ENCODE measurements at places on chromosomes 11 and 22. TPM values are rescaled to one million over a fixed set of nuclear protein-coding genes. Genes with fewer than 3 reads are reported as not detected.
A peak's percentile ranks its signal among the peaks of the same experiment; 100 is the strongest.

DNA sequence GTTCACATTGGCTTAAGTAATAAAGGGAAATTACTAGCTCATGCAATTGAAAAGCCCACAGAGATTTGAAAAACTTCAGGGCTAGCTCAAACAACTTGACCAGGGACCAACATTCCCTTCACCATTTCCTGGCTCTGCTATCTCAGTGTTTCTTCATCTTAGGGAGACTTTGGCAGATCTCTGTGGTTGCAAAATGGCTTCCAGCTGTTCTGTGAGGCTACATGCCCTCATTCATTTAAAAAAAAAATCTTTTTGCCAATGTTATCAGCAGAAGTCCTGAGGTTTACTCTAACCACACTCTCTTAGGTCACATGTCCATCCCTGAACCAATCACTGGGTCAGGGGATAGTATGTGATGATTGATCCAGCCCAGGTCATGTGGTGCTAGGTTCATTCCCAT is 13.9 kb upstream of the RASSF10 start:
- H3K4me1 ChIP-seq, result no peaks in the 10 kb centered on the region
- H3K27me3 ChIP-seq, result no peaks in the 10 kb centered on the region
- no peaks in the 10 kb centered on the region for H3K36me3 ChIP-seq
- H3K4me3 ChIP-seq, result no peak overlapping the region

GRCh38 chr11:122209619-122210366 is 93.8 kb upstream of the BLID start:
- H3K27me3 ChIP-seq, result no peaks in the 10 kb centered on the region
- peak; percentile 96 for DNase-seq
- H3K27ac ChIP-seq, result peak overlapping the region; percentile 51
- no peaks in the 10 kb centered on the region for H3K36me3 ChIP-seq
- no peak overlapping the region for H3K4me3 ChIP-seq

Gene CYB5R2
- 17.2 TPM for total RNA-seq

DNA sequence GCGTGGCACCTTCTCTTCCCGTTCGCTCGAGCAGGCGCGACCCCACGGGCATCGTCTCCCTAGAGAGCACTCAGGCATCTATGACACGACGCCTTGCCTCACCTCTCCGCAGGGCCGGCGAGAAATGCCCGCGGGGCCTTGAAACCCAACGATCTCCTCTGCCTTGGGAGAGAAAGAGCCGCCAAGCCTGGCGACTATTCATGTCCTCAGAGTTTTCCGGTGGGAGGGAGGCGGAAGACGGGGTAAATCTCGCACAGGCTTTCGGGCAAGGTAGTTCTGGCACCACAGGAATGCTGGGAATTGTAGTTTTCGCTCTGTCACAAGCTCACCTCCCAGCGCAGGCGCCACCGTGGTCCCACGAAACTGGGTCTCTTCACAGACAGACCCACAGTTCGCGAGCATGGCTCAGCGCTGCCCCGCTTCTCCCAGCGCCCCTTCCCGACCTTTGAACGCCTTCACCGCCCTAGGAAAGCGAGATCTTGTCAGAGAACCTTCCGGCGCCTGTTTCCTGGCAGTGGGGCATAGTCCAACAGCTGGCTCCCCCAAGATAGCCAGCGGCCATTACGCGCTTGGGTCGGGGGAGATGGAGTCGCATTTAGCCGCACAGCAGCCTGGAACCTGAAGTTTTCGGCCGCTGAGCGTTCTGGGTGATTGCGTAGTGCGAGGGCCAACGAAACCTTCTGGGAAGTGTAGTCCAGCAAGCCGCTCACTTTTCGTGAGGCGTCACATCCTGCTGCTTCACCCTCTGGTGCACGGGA is at the start of gene CCDC90B:
CCDC90B (minus strand) TSS at position 597 of the 758 bp plus-strand sequence; CDS start at position 202, 395 bp downstream.
- peak within 1 kb of the TSS; percentile 97 for H3K27ac ChIP-seq
- H3K4me1 ChIP-seq, result peaks cover 4% of the 10 kb centered on the region
- peak; percentile 99 for DNase-seq
- H3K27me3 ChIP-seq, result no peaks in the 10 kb centered on the region

DNA sequence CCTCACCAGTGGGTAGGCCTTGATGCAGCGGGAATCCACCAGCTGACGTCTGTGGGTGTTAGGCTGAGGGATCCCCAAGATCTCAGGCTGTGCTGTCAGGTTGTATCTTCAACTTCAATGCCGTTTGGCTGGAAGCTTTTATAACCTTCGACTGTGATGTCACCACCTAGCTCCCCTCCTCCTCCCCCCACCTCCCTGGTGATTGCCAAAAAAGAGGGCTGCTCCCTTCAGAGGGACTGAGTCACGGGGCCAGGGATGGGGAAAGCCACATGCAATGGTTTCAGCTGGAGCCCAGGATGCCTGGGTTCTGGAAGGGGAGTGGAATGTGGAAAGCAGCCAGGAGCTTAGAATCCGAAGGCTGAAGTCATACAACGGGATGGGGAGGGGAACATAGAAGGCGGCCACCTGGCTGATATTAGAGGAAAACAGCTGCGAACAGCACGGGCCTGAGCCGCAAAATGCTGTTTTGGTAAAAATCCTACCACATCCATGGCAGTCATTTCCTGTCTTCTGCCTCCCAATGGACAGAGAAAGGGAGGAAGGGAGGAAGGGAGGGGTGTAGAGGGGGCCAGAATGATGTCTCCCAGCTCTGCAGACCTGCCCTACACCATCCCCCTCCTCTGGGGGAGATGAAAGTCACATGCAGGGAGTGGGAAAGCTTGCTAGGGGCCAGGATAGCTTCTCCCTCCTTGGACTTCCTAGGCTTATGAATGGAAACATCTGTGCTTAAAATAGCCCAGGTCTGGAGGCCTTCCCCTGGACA is at the start of gene LRRN4CL:
LRRN4CL (minus strand) TSS at position 110 of the 763 bp plus-strand sequence. CDS start 1,022 bp downstream, outside the sequence.
- H3K36me3 ChIP-seq, result peaks cover 16% of the 10 kb centered on the region
- H3K4me3 ChIP-seq, result peak within 1 kb of the TSS; percentile 44
- H3K4me1 ChIP-seq, result peaks cover 9% of the 10 kb centered on the region
- H3K27ac ChIP-seq, result peak within 1 kb of the TSS; percentile 64
- peak; percentile 92 for DNase-seq

DNA sequence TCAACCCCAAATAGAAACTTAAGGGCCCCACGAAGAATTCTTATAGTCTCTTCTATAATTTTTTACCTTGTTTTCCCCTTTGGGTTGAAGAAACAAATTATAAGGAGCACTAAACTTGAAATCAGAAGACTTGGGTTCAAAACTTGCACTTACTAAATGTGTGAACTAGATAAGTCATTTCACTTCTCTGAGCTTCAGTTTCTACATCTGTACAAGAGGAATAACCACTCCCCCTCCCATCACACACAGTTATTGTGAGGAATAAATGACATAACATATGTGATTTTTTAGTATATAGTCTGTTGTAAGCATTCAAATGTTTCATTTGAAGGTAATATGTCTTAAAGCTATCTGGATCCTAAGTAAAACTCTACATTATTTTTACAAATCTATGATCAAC is 78.8 kb downstream of the LIF start:
- no peak for DNase-seq
- no peaks in the 10 kb centered on the region for H3K36me3 ChIP-seq
- H3K27me3 ChIP-seq, result no peaks in the 10 kb centered on the region
- no peak overlapping the region for H3K4me3 ChIP-seq
- H3K4me1 ChIP-seq, result no peaks in the 10 kb centered on the region

DNA sequence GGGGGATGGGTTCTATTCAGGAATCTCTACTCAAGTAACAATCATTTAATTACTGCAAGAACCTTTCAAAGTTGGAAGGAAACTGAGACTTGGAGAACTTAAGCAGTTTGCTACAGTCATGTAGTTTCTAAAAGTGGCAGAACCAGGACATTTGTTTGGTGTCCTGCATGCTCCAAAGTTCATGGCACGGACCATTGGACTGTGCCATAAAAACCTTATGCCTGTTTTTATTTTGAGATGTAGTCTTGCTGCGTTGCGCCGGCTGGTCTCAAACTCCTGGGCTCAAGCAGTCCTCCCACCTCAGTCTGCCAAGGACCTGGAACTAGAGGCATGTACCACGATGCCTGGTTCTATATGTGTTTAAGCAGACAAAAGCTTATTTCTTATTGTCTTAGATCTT is 18.6 kb upstream of the AIFM3 start:
- DNase-seq, result no peak
- no peaks in the 10 kb centered on the region for H3K27me3 ChIP-seq
- H3K4me1 ChIP-seq, result peaks cover 6% of the 10 kb centered on the region
- H3K36me3 ChIP-seq, result peaks cover 13% of the 10 kb centered on the region
- no peak overlapping the region for H3K4me3 ChIP-seq

DNA sequence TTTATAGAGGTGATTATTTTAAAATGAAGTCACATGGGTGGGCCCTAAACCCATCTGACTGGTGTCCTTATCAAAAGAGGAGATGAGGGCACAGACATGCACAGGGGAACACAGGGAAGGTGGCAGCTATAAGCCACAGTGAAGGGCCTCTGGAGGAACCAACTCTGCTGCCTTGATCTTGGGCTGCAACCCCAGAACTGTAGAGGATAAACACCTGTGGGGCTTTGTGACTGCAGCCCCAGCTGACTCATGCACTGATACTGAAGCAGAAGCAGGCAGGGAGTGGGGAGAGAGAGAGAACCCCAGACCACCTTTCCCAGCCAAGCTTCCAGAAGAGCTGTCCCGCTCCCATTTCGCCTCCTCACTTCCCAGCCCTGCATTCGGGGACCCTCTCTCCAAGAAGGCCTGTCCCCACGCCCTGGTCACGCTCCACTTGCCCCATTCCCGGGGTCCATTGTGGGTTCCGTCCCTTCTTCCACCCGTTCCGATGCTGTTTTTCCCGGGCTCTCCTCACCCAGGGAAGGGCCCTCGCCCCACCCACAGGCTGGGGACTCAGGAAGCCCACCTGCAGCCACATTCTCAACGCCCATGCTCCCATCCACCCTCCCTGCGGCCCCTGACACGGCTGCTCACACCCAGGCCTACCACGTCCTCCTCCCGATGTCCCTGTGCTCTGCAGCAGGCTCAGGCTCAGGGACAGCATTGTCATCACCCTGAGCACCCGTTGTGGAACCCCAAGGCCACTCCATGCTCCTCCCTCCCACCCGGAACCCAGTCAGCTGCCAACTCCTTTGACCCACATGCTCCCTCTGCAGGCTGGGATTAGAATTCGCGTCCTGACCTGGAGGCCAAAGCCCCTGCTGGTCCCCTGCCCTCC is 90.8 kb upstream of the SHANK2 start:
- no peaks in the 10 kb centered on the region for H3K27me3 ChIP-seq
- H3K4me3 ChIP-seq, result no peak overlapping the region
- DNase-seq, result no peak
- H3K27ac ChIP-seq, result no peak overlapping the region
- H3K4me1 ChIP-seq, result peaks cover 5% of the 10 kb centered on the region

Gene CHRM1
- not detected for total RNA-seq

Gene C11orf52
- total RNA-seq, result 0.51 TPM

GRCh38 chr11:74937696-74938475 is 11.0 kb downstream of the XRRA1 start:
- no peak overlapping the region for H3K27ac ChIP-seq
- peaks cover 6% of the 10 kb centered on the region for H3K4me1 ChIP-seq
- peaks cover 4% of the 10 kb centered on the region for H3K36me3 ChIP-seq
- no peak overlapping the region for H3K4me3 ChIP-seq
- DNase-seq, result no peak
- no peaks in the 10 kb centered on the region for H3K27me3 ChIP-seq

GRCh38 chr11:102387043-102387781 is 40.2 kb downstream of the BIRC2 start:
- DNase-seq, result no peak
- H3K27me3 ChIP-seq, result no peaks in the 10 kb centered on the region

DNA sequence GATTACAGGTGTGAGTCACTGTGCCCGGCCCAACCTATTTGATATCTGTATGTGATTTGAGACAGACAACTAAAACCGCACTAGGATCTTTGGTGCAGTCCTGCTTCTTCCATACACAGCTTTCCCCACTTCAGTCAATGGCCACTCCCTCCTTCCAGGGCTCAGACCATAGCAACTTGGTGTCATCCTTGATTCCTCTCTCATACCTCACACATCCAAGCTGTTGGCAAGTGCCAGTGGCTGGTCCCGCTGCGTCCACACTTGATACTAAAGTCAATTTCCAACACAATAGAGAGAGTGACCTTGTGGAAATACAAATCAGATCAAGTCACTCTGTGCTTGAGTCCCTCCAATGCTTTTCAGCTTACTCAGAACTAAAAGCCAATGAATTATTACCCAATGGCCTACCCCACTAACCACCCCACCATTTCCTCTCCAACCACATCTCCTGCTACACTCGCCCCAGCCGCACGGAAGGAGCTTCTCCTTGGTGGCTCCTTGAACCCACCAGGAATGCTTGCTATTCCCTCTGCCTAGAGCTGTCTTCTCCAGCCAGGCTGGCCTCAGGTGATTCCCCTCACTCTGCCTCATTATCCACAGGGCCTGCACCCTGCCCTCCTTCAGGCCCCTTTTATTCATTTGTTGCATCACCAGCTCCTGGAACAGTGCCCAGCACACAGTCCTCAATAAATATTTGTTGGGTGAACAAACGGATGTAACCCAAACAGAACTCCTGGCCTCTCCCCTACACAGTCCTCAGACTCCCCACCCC is 12.9 kb downstream of the ABTB2 start:
- H3K4me1 ChIP-seq, result peaks cover 33% of the 10 kb centered on the region
- H3K27ac ChIP-seq, result peak overlapping the region; percentile 27
- H3K36me3 ChIP-seq, result no peaks in the 10 kb centered on the region
- DNase-seq, result peak; percentile 73
- no peak overlapping the region for H3K4me3 ChIP-seq

Gene TMEM126A
- total RNA-seq, result 36.0 TPM

Gene SPTBN2
- total RNA-seq, result 0.51 TPM

Gene ELFN2
- total RNA-seq, result under 0.01 TPM

DNA sequence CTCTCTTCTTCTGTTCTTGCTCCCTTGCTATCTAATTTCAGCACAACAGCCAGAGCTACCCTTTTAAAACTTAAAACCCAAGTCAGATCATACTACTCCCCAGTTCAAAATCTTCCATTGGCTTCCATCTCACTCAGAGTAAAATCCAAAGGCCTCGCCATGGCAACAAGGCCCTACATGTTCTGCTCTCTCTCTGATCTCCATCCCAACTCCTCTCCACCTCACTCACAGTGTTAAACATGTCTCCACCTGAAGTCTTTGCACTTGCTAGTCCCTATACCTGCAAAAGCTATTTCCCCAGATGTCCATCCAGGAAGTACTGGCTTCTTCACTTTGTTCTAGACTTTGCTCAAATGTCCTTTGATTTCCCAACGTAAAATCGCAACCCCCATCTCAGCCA is 3.0 kb upstream of the GRAP2 start:
- H3K4me3 ChIP-seq, result no peak overlapping the region
- no peak overlapping the region for H3K27ac ChIP-seq
- no peaks in the 10 kb centered on the region for H3K36me3 ChIP-seq
- peaks cover 6% of the 10 kb centered on the region for H3K27me3 ChIP-seq
- no peak for DNase-seq

- H3K4me1 ChIP-seq, result no peaks in the 10 kb centered on the region
- peak; percentile 5 for DNase-seq
- no peak overlapping the region for H3K4me3 ChIP-seq
- no peaks in the 10 kb centered on the region for H3K36me3 ChIP-seq
- no peak overlapping the region for H3K27ac ChIP-seq
Measured at GRCh38 chr11:16402654-16403447, 46.5 kb upstream of the SOX6 start.

DNA sequence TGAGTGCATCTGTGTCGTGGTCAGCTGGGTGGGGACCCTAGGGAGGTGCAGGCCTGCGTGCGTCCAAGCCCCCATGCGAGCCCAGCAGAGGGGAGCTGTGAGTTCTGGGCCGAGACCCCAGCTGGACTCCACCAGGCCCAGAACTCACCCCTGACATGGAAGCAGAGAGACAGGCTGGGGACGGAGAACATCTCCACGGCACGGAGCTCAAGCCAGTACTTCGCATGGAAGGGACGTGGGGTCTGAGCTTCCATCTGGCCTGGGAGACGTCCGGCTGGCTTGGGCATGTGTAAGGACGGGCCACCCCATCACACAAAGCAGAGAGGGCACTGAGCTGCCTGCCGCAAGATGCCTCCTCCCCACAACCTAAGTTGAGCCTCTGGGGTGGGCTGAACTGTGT is 422.4 kb downstream of the CTTN start:
- H3K36me3 ChIP-seq, result no peaks in the 10 kb centered on the region
- peaks cover 2% of the 10 kb centered on the region for H3K27me3 ChIP-seq
- no peak overlapping the region for H3K27ac ChIP-seq
- DNase-seq, result no peak

Gene IGLL5
- total RNA-seq, result not detected

Gene MCAM
- 4.8 TPM for total RNA-seq

Gene RTN4RL2
- 0.17 TPM for total RNA-seq
